ENCODE measurements at places on chromosomes 6 and 20.

GRCh38 chr6:41040940-41041536 lies 1.2 kb upstream of the TSPO2 start:
- no peak for DNase-seq

DNA sequence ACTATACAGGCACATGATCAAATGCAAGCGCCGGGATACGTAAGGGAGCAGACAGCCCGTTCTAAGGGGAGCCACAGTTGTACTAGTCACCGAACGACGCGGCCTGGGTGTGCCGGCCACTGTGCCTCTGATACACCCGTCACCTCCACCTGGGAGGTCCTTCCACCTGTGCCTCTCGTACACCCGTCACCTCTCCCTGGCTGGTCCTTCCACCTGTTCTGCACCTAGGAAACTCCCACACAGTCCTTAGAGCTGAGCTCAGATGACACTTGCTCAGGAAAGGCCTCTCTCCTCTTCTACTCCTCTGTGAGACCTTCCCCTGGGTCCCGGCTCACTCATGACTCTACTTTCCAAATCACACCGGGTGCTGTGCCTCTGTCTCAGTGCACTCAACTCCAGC lies 245.0 kb downstream of the TTLL2 start:
- DNase-seq = no peak

DNA sequence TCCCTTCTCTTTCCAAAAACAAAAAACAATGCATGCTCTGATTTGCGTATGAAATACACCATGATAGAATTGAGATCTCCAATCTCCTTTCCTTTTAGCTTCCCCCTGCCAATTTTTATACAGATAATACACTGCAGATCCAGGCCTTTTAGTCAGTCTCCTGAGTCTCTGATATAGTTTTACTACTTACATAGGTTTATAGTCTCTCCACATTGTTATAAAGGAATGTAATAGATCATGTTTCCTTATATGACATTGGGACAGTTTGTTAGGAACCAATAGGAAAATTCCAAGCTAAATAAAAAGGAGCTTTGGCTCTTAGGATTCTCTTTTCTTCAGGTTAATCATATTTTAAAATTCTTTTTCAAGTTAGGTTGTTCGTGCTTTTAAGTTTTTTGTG lies 36.5 kb downstream of the TBPL1 start:
- no peak for DNase-seq

DNA sequence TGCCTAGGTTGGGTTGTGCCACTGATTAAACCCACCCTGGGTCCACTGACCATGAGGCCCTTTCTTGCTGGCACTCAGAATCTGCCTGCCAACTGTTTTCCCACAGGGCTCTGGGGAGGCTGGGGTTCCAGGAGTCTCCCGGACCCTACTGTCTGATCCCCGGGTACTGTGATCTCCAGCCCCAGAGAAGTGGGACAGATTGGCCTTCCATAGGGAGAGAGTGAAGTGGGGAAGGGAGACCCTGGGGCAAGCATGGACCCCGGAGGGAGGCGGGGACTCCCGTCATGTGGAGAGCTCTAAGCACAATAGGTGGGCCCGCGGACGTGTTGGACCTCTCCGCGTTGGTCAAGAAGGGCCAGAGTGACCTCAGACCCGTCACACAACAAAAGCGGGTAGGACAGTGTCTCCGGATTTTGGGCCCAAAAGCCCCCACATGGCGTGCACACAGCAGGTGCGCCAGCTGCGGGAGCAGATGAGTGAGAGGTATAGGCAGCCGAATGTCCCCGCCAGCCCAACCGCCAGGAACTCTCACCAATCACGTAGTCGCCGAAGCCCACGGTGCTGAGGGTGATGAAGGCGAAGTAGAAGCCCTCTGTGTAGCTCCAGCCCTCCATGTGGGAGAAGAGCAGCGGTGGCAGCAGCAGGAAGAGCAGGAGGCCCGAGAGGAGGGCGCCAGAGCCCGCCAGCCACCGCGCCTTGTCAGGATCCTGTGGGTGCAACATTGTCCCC lies 10.6 kb downstream of the KCNK17 start:
- no peak for DNase-seq

GRCh38 chr6:2839982-2840748 lies 1.5 kb downstream of the SERPINB1 start:
- DNase-seq = no peak

DNA sequence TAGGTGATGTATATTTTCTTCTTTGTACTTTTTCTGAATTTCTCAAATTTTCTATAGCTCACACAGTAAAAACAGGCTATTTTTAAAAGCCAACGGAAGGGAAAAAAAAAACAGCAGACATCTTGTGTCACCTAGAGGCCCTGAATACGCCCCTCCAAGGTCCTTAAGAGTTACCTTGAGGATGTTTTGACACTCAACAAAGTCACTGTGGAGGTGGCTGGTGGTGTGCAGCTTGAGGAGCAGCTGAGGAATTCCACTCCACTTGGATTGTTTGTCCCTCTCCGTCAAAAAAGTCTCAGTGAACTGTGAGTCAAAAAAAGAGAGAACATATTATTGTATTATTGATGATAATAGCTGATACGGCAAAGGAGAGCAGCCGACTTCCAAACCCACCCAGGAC lies 14.7 kb downstream of the TRPC4AP start:
- no peak for DNase-seq

- DNase-seq = no peak
These were observed 173.7 kb upstream of the ID4 start for GRCh38 chr6:19663479-19663878.

DNA sequence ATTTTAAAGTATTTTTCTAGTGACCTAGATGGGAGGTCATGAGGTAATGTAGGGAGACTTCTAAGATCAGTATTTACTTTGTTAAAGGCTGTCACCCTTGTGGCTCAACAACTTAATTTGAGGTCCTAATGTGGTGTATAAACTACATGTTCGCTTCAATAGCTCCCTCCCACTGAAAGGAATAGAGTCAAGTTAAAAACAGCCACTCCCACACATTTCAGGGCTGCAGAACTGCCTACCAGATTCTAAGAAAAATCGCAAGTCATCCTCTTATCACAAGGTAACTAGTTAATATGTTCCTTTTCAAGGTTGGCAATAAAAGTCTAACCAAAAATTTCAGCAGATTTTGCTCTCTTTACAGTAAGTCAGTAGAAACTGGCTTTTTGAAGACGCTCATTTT lies 15.1 kb downstream of the GSTA1 start:
- no peak for DNase-seq

DNA sequence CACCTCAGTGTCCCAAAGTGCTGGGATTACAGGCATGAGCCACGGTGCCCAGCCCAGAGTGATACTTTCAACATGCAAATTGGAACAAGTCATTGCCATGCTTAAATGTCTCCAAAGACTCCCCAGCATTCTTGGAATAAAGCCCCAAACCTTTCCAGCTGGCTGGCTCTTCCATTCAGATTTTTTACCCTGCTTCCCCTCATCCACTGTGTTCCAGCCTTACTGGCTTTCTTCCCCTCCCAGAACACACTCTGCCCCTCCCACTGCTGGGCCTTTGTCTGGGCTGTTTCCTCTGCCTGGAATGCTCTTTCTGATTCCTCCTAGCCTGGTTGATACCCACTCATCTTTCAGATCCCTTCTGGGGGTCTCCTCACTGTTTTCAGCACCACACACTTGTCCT lies 40.1 kb upstream of the NNAT start:
- DNase-seq = no peak

DNA sequence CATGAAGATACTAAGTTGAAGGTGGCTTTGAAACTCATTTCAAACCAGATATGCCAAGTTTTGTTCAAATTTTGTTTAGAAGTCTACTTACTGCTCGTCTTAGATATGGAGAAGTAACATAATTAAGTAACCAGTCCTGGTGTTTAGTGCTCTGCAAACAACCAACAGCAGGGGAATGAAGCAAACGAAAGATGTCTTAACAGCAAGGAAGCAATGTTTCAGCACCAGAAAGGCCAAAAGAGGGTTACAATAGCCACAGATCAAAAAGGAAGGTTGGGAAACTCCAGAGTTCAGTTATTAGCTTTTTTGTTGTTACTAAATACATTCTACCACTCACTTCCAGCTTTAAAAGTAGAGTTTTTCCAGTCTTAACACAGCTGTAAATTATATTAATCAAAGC lies 45.1 kb downstream of the LHFPL5 start:
- DNase-seq = no peak

DNA sequence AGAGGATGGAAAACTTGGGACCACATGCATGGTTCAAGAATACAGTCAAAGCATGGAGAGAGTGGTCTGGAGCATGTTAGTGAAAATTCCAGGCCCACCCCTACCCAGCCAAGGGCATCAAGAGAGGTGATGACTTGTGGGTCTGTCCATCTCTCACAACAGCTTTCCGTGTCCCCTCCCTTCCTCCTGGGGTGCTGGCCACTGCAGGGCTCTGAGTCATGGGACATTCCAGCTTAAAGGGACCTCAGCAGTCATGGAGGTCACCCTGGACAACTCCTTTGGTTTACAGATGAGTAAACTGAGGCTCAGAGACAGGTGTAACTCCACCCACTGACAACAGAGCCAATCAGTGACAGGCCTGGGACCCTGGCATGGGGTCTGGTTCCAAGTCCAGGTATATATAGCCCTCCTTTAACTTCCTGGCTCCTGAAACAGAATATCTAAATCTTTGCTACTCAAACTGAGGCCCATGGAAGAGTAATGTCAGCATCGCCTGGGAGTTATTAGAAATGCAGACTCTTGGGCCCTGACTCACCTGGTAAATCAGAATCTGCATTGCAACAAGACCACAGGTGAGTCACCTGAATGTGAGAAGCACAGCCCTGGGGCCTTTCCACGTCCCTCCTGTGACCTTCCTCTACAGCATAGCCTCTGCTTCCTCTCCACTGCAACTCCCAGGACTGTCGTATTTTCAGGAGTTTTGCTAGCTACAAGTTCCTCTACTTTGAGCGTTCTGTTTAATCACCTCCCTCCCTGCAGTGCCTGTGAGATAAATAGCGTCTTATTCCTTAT lies 170.2 kb downstream of the ZDHHC14 start:
- no peak for DNase-seq

DNA sequence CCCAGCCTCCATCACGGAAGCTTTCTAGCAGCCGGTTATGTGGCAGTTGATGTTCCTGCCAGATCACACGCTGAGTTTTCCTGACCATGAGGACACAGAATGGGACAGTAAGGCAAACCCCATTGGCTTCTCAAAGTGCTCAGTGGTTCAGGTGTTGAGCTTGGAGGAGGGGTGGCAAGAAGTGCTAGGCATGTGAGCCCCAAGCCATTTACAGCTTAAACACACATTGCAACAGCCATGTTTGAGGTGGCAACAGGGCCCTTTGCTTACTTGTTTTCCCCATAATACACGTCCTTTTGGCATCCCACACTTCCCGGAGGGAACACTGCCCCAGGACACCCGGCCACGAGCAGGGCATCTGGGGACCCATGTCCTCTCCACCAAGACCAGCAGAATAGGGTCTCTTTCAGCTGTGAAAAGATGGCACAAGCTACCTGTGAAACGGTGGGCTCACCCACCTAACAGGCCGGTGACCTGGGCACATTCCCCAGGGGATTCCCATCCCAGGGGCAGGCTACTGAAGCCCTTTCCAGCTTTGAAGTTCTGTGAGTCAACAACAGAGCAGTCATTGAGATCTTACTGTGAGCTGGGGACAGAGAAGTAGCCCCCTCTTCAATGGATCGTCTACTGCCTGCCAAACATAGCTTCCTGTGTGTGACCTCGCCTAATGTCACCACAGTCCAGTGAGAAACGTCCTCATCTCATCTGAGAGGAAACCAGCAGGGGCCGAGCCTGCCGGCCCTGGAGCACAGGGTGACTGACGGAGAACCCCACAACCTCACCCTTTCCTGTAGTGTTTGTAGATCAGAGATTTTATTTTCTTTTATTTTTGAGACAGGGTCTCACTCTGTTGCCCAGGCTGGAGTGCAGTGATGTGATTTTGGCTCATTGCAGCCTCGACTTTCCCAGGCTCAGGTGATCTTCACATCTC lies 4.0 kb upstream of the TLDC2 start:
- DNase-seq = no peak

- no peak for DNase-seq
These were observed 114.7 kb downstream of the ERMARD start for GRCh38 chr6:169866140-169866534.

DNA sequence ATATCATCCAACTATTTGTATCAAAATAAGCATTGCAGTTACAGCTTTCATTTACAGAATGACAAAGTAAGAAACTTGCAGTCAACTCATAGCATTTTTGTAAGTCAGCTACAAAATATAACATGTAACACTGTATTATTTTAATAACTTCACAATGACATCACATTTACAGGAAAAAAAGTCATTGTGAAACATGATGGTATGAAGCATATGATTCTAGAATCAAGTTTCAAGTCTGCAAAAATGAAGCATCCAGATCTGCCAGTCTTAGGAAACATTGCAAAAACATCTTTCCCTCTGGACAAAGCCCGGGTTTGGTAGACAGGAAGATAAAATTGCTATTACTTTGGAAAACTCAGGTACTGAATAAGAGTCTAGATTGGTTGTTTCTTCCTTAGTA lies 263.9 kb upstream of the NT5E start:
- no peak for DNase-seq

- DNase-seq = no peak
These were observed 230.2 kb downstream of the PRKN start for GRCh38 chr6:162497389-162497788.

- DNase-seq = no peak
These were observed 21.9 kb downstream of the SIRPD start for GRCh38 chr20:1535420-1536175.

DNA sequence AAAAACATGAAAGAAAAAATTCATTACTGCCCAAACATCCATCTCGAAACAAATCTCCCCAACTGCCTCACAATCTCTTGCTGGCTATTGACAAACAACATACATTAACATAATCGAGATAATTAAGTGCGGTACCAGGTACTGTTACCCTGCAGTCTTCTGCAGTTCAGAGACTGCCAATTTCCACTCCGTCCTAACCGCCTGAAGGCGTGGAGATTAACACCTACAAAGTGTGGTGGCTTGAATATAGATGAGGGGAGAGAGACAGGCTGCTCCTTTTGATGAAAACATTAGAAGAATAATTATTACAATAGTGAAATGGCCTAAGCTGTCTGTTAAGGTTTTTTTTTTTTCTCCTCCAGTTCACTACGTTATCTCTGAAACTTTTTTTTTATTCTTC lies 258.9 kb upstream of the SOX4 start:
- no peak for DNase-seq

GRCh38 chr6:129331450-129332138 lies 378.4 kb downstream of the ARHGAP18 start:
- no peak for DNase-seq

- no peak for DNase-seq
These were observed 28.9 kb upstream of the SCGN start for GRCh38 chr6:25623065-25623464.

- no peak for DNase-seq
These were observed 37.5 kb upstream of the MRPS18A start for GRCh38 chr6:43724914-43725642.

- no peak for DNase-seq
These were observed 9.5 kb upstream of the ADRM1 start for GRCh38 chr20:62293111-62293784.

DNA sequence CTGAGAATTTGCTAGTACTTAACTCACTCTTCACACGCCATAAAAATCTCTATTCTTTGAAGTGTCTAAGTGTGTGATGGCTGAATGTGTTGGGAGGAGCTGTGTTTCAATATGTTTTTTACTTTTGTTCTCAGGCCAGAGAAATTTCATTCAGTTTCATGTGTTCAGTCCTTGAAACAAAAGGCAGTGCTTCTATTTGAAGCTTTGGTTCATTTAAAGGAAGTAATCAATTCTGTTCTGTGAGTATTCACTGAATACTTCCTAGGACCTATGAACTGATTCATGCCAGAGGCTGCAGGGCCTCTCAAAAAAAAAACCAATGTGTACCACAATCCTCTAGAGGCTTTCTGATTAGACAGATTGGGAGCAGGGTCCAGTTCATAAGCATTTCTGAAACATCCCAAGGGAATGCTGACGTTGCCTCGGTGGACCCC lies 12.4 kb upstream of the F13A1 start:
- no peak for DNase-seq
